ENCODE measurements at places on chromosomes 11 and 22. TPM values are rescaled to one million over a fixed set of nuclear protein-coding genes. Genes with fewer than 3 reads are reported as not detected.

- no peaks in the 10 kb centered on the region for H3K4me1 ChIP-seq
- H3K27ac ChIP-seq = no peak overlapping the region
- DNase-seq = no peak
- H3K36me3 ChIP-seq = no peaks in the 10 kb centered on the region
- H3K4me3 ChIP-seq = no peak overlapping the region
These were observed 132.7 kb upstream of the DDI1 start for GRCh38 chr11:103903621-103904323.

- no peaks in the 10 kb centered on the region for H3K36me3 ChIP-seq
- H3K27ac ChIP-seq = no peak overlapping the region
- H3K4me1 ChIP-seq = peaks cover 67% of the 10 kb centered on the region
- no peak overlapping the region for H3K4me3 ChIP-seq
- no peaks in the 10 kb centered on the region for H3K27me3 ChIP-seq
These were observed 8.9 kb downstream of the HIRA start for GRCh38 chr22:19422440-19423301.

CHRM1 gene
- total RNA-seq = not detected

UQCC3 gene
- total RNA-seq = 8.5 TPM

- H3K27me3 ChIP-seq = no peaks in the 10 kb centered on the region
- H3K27ac ChIP-seq = peak overlapping the region; percentile 45
- peaks cover 57% of the 10 kb centered on the region for H3K4me1 ChIP-seq
- no peak overlapping the region for H3K4me3 ChIP-seq
These were observed 21.7 kb upstream of the HSPA8 start for GRCh38 chr11:123083623-123084029.

GRCh38 chr11:75450236-75450635 is 17.2 kb upstream of the KLHL35 start:
- DNase-seq = no peak
- H3K36me3 ChIP-seq = no peaks in the 10 kb centered on the region
- H3K27ac ChIP-seq = no peak overlapping the region

GRCh38 chr11:126393143-126393542 is 37.7 kb downstream of the ST3GAL4 start:
- DNase-seq = no peak
- H3K36me3 ChIP-seq = no peaks in the 10 kb centered on the region

DNA sequence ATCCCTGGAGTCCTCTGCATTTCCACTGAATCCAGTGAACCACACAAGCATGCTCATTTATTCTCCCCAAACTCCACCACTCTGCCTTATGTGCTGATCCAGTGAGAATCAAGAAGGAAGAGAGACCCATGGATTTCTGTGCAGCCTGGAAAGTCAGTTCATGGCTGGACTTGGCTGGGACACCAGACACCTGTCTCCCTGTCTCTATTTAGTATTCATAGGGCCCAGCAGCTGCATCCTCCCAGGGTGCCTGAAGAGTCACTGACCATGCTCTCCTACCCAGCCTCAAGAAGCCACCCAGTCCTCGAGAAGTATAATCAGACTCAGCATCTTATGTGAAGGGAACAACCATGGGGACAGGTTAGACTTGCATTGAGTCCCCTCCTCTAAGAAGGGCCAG is 83.2 kb downstream of the ZNF280B start:
- H3K27ac ChIP-seq = no peak overlapping the region
- H3K4me3 ChIP-seq = no peak overlapping the region
- H3K36me3 ChIP-seq = no peaks in the 10 kb centered on the region
- H3K4me1 ChIP-seq = no peaks in the 10 kb centered on the region
- H3K27me3 ChIP-seq = no peaks in the 10 kb centered on the region
- no peak for DNase-seq

OR52B2 gene
- not detected for total RNA-seq

APOBEC3H gene
- total RNA-seq = 8.5 TPM

DNA sequence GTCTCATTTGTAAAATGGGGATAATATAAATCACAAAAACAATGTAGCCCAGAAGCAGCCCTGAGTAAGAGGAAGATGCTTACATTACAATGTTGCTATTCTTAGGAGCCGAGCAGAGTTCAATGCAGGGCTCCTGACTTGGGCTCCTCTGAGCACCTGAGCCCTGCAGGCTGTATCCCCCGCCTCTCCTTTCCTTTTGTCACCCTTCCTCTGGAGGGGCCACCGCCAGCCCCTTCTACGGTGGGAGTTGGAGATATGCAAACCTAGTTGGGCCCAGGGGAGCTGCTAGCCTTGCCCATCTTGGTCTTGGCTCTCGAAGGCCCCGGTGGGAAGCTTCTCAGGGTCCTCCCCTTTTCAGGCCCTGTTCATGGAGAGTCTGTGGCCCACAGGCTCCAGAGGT is 8.4 kb upstream of the CSNK1E start:
- no peak overlapping the region for H3K27ac ChIP-seq
- no peaks in the 10 kb centered on the region for H3K36me3 ChIP-seq
- no peaks in the 10 kb centered on the region for H3K4me1 ChIP-seq
- H3K4me3 ChIP-seq = no peak overlapping the region

GRCh38 chr11:72988821-72989220 is 153.3 kb downstream of the FCHSD2 start:
- H3K4me1 ChIP-seq = no peaks in the 10 kb centered on the region
- no peaks in the 10 kb centered on the region for H3K27me3 ChIP-seq
- H3K4me3 ChIP-seq = no peak overlapping the region

Data from CD4-positive, alpha-beta memory T cell (primary cell).